Stimulated activated naive CD4-positive, alpha-beta T cell treated with Interleukin-2 at 50 U/mL for 16 hours (primary cell): ENCODE measurements at places on chromosomes 3 and 15.

DNA sequence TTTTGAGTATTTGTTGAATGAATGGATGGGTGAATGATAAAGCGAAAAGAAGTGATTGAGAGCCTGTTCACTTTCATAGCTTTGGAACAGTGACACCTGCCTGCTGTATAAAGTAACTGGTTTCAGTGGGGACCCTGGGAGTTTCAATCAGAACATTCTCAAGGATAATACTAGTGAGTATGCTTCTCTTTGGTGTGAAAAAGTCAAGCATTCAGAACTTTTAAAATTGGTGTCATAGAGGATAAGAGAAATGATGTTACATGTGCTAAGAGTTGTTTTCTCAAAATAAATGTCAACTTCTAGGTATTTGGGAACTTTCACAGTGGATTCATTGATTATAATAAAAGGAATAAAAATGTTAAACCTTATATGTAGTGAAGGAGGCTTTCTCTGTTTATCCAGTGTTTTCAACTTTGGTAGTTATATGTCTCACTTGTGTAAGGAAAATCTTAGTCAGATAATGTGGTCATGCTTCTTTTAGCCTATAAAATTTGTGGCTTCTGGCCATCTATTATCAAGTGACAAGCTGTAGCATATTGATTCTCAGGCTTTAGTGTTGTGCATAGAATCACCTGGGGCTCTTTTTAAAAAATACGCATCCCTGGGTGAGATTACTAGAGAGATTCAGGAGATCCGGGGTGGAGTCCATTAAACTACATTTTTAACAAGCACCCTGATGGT is 11.9 kb downstream of the LRCH3 start:
- DNase-seq: no peak

- no peak for DNase-seq
Measured at GRCh38 chr3:174441588-174442301, 417.4 kb upstream of the NAALADL2 start.

- no peak for DNase-seq
Measured at GRCh38 chr3:124461126-124461525, 269.1 kb upstream of the UMPS start.

- DNase-seq: peak; percentile 46
Measured at GRCh38 chr3:53134631-53135232, 4.5 kb upstream of the RFT1 start.

- DNase-seq: no peak
Measured at GRCh38 chr3:51035630-51036029, 349.5 kb upstream of the MANF start.

GRCh38 chr15:77823736-77824135 is 191.0 kb upstream of the LINGO1 start:
- no peak for DNase-seq

DNA sequence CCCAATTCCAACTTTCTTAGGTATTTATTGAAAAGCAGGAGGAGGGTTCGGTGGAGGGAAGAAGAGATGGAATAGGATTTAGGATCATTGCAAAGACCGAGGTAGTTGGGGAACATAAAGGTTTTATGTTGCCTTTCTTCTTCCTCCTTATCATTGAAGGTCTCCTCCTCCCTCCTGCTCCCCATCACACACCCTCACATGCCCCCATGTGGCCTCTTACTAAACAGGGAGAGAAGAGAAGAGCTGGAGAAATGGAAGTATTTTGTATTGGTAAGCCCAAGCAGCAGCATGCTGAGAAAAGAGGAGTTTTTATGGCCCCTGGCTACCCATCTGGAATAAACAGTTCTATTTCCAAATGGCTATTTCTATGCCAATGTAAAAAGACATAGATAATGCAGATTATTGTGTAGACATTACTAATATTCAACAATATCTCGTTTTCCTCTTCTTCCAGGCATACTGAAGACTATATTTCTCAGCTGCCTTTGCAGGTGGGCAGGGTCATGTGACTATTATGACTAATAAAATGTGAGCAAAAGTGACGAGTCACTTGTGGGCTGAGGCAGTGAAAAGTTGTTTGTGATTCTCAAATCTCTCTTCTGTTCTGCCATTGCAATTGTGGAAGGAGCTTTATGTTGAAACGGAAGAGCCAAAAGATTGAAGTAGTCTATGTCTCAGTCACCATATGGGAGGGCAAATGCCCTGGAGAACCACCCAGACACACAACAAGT is 5.2 kb upstream of the GPR176 start:
- no peak for DNase-seq

DNA sequence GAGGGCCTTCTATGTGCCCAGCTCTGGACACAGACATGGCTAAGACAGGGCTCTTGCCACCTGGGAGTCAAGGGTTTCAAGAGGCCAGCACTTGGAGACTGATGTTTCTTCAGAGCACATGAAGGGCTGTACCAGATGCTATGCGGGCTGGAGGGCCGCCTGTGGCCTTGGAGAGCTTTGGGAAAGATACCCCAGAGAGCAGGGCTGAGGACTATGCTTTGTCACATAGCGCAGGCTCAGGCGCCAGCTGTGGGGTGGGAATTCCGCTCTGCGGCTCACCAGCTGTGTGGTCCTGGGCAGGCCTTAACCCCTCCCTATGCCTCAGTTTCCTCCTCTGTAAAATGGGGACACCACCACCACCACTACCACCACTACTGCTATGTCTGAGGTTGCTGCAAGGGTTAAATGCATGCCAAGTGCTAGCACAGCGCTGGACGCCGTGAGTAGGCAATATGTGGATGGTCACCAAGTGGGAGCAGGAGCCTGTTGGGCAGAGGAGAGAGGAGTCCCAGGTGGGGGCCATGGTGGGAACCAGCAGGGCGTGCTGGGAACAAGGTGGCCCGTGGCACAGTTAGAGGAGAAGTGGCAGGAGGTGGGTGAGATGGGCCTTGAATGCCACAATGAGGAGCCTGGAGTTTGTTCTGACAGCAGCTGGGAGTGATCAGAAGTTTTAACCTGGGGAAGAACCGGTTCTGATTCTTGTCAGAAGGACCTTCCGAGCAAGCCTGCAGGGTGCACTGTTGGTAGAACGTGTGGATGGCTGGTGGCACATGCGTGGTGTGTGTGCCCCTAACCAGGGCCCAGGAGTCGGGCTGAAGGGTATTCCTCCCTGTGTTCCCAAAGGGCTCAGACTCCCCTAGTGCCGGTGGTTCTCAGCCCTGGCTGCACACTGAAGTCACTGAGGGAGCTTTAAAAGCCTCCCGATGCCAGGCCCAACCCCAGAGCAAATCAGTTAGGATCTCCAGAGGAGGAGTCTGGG is 41.7 kb downstream of the FEM1B start:
- no peak for DNase-seq

GRCh38 chr15:42283671-42284070 is 10.4 kb upstream of the TMEM87A start:
- no peak for DNase-seq

DNA sequence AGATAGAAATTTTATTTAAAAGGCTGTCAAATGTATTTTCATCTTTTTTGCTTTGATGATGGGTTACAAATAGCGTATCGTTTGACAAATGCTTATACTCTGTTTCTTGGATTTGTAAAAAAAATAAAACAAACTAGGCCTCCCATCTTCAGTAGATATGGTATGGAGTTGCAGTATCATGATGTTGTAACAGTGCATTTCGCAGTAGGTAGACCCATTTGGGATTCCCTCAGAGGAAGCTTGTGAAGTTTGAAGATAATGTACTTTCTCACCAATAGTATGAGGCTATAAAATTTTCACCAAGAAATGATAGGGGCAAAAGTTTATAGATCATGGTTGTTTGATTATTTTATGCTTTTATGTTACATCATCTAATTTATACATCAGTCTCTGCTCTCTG is 10.8 kb downstream of the MBNL1 start:
- DNase-seq: no peak

DNA sequence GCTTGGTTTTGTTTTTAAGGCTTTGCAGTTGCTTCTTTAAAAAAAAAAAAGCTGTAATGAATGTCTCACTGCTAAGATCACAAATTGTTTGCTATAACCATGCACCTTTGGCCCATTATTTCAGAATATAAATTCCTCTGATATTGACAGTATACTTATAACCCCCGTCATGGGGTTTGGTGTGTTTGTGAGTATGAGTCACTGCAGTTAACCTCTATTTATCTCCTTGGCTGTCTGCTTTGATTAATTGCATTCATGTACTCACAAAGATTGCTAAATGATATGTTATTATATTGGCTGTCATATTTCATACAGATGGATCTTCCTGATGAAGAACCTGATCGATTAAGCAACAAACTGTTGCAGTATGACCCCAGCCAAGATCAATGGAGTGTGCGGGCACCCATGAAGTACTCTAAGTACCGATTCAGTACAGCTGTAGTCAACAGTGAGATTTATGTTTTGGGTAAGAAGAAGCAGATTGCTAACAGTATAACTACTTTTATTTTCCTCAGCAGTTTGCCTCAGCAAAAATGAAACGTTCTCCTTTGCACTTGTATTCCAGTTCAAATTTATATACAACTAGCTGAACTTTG is 14.9 kb downstream of the KBTBD12 start:
- DNase-seq: no peak

GRCh38 chr3:23519314-23520208 is 286.2 kb upstream of the UBE2E1 start:
- DNase-seq: no peak

DNA sequence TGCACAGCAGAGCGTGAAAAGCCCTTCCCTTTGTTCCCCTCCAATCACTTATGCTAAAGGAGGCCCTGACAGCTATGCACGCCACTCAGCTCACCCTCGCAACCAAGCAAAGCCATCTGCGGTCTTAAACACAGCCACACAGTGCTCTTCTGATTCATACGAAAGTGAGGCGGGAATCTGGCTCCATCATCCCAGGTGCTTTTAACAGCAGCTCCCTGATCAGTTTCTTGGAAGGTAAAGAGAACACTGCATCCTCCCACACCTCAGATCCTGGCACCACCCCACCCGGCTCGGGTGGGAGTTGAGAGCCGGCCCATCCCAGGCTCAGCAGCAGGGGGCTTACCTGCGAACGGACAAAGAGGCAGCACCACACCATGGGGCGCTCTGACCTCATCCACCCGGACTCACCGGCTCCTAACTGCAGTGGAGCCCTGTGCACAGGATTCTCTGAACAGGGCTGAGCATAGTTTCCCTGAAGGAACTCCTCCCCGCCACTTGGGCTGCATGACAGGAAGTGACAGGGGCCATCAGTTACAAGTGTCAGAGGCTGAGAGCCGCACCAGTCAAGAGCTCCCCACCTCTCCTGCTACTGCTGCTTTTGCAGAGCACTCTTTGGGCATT is 114.3 kb upstream of the ARHGEF3 start:
- peak; percentile 59 for DNase-seq

GRCh38 chr3:71149959-71150954 is 433.3 kb downstream of the FOXP1 start:
- no peak for DNase-seq

- DNase-seq: no peak
Measured at GRCh38 chr3:197168606-197169005, 129.8 kb downstream of the DLG1 start.

GRCh38 chr15:70099967-70100473 is 2.3 kb upstream of the TLE3 start:
- DNase-seq: no peak

- no peak for DNase-seq
Measured at GRCh38 chr3:195096484-195097330, 174.3 kb downstream of the XXYLT1 start.

DNA sequence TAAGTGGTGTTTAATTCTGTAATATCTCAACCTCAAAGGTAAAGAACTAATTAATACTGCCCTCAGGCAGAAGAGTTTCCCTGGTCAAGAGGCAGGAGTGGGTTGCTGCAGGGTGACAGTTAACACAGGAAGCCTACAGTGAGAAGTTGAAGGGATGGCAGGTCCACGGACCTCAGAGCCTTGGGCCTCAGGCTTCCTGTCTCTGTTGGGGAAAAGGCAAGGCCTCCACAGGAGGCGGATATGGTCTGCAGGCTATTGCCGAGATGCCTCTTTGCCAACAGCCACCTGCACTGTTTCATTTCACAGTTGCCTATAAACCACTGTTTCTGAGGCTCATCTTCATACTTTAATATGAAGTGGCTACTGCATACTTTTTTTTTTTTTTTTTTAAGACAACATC is 33.3 kb upstream of the RPN1 start:
- no peak for DNase-seq

- no peak for DNase-seq
Measured at GRCh38 chr3:114218006-114218405, 19.4 kb downstream of the ZNF80 start.

DNA sequence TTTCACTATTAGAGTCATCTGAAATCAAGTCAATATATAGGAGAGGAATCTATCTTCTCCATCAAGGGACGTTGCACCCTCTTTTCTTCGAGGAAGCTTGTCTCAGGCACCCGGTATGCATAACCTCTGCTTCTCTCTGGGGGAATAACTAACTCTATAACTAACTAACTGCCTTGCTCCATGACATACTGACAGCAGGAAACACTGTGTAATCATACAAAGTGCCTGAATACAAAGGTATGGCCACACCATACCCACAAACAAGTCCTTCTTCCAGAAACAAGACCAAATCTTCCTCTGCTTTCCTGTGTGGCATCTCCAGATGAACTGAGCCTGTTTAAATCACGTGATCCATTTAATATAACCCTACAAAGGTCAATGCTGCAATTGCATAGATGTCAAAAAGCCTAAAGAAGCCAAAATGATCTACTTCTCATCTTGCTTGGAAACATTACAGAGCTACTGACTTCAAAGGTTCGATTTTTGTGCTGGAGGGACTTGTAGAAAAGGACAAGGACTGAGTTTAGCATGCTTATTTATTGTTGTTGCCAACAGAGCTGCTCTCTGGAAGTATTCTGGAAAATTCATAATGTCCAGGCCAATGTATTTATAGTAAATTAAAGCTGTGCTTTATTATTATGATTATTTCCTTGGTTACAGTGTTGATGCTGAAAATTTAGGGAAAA is 380.5 kb downstream of the FOXP1 start:
- DNase-seq: no peak

DNA sequence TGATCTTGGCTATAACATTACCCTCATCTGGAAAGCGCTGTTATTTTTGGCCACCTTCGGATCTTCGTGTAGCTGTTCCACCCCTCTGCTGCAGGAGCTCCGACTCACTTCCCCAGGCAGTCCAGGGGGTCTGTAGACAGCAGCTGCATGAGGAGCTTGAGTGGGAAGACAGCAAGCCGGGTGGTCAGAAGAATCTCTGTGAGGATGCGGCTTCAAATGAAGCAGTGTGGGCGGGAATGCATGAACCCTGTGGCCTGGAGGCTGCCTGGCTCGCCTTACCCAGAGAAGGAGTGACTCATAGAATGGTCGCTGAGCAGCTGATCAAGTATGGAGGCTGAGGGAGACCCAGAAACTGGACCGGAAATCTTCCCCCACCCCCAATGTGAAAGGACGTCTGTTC is 45.2 kb upstream of the NR2F2 start:
- no peak for DNase-seq
